ENCODE measurements at places on chromosomes 4 and X.

DNA sequence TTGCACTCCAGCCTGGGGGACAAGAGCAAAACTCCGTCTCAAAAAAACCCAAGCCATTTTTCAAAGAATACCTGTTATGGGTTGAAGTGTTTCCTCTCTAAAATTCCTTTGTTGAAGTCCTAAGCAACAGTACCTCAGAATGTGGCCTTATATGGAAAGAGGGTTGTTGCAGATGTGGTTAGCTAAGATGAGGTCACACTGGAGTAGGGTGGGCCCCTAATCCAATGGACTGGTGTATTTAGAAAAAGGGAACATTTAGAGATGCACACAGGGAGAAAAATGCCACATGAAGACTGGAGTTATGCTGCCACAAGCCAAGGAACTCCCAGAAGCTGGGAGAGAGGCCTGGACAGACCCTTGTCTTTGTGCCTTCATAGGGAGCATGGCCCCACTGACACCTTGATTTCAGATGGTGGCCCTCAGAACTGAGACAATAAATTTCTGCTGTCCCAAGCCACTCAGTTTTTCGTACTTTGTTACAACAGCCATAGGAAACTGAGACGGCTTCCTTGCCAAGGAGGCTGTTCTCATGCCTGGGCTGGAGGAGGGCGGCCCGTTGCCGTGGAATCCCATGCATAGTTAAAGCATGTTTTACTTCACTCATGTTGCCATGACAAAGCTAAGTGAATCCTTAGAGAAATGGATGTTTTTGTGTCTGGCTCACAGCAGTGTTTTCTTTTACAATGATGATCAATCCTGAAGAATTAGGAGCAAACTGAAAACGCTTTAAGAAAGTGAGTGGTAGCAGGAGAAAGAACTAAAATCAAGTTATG, 16.5 kb downstream of the TRAPPC2 start:
- no peak for DNase-seq

- DNase-seq: no peak
Observed at GRCh38 chr4:6501171-6501570, 28.8 kb upstream of the PPP2R2C start.

DNA sequence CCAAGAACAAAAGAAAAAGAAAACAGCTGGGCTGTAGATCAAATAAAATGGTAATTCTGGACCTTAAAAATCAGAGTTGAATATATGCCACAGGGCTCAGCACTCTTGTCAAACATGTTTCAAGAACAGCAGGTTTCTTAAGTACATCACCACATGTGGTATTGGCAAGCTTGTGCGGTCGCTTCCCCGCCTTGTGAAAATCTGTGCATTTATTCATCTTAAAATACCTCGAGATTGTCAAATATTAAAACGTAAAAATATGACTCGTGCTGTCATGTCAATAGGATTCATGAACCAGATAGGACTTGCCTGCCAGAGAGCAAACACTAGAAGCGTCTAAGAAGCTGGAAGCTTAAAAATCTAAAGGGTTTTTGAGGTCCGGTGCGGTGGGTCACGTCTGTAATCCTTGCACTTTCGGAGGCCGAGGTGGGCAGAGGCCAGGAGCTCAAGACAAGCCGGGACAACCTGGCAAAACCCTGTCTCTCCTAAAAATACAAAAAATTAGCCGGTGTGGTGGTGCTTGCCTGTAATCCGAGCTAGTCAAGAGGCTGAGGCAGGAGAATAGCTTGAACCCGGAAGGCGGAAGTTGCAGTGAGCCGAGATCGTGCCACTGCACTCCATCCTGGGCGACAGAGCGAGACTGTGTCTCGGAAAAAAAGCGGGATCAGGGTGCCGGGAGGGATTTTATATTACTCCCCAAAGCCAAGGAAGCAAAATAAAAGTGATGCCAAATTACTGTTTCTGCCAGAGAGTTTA, 40.2 kb upstream of the TMEM154 start:
- DNase-seq: no peak

- no peak for DNase-seq
Observed at GRCh38 chr4:77076889-77077635, 1.3 kb upstream of the CCNI start.

DNA sequence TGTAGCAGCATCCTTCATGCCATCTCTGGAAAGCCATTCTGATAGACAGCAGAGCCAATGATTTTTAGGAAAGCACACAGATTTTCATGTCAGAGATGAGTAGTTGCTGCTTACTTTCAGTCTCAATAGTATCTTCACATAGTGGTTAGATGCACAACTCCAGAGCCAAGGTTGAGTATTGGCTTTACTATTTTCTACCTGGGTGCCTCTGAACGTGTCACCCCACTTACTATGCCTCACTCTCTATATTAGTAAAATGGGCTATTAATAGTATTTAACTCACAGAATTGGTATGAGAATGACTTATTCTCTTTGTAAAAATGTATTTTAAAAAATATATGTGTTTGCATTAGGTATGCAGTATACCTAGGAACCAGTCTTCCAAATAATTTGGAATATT, 108.8 kb upstream of the STIM2 start:
- DNase-seq: no peak

DNA sequence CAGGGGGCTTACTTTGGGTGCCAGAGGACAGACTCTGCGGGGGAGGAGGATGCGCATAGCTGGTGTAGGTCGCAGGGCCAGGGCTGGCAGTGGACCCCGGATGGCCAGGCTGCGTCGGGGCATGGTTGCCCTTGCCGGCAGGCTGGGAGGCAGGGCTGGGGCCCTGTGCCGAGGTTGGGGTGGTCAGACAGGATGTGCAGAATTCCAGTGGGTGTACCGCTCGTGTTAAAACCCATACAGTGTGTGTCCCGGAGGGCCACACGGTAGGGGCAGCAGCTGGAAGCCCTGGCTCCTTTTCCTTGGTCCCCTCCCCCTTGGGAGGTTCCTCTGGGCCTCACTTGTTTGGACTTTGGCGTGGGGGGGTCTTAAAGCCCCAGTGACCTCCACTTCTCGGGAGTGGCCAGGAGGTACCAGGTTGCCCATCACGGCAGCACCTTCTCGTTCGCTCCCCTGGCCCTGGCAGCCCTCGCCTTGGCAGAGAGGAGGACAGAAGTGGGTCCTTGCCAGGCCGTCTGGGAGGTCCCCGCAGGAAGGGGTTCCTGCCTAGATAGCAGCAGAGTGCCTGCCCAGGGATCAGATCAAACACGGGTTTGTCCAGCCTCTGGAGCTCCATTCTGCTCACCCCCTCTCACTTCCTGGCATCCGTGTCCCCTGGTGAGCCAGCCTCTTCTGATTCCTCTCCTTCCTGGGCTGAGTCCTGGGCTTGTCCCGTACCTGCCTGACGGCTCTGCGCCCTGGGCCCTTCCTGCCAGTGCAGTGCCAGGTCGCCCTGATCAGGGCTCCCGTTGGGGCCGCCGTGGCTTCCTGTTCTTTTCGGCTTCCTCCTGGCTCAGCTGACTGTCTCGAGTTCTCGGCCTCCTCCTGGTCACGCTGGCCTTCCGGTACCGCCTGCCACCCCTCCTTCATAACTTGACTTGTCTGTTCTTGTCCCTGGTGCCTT, 56.7 kb upstream of the HGFAC start:
- DNase-seq: no peak
